ENCODE measurements at places on chromosomes 3 and 15.

DNA sequence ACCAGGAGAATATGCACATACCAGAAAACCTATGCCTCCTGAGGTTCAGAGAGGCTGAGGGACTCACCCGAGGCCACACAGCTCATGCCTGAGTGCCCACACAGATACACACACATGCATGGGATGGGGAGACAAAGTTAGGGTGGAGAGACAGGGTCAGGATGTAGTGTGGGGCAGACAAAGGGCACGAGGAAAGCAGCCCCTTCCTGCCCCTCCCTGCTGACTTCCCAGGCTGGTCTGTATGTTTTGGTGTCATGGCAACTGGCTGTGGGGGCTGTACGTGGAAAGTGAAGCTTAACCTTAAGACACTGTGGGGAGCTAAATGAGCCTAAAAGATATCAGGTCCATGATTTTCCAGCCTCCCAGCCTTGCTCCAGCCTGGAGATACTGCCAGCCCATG, 57.8 kb downstream of the EPHB3 start:
- no peak for DNase-seq

- no peak for DNase-seq
These were observed 181.7 kb downstream of the LPP start for GRCh38 chr3:188335656-188336055.

GRCh38 chr3:69360690-69361089, 25.2 kb downstream of the FRMD4B start:
- no peak for DNase-seq

- no peak for DNase-seq
These were observed 61.0 kb downstream of the ABTB1 start for GRCh38 chr3:127733781-127734180.

DNA sequence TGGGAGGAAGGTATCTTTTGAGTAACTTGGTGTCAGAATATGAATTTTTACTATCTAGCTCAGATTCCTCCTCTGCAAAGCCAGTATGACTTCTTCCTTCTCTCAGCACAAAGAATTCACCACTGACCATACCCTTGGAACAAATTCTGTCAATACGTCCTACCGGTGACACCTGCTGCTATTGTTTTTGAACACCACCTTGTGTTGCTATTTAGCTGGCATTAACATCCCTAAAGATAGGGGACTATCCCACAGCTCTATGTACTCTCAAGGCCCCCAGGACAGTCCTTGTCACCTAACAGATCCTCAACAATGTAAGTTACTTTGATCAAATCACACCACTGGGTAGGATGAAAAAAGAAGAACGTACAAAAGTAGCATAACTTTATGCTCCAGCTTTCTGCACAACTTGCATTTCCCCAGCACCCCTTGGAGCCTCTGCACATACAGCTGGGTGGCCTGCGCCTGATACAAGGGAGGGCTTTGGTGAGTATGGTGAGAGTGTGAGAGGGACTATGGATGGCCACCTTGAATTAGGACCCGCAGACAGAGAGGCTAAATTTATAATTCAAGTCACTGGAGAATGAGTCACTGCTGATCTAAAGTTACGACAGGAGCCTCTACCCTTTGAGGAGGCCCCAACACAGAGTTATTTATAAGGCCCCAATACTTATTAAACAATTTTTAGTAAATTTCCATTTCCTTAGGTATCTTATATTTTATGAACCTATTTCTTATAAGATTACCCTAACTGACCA, 2.3 kb upstream of the COLQ start:
- no peak for DNase-seq

DNA sequence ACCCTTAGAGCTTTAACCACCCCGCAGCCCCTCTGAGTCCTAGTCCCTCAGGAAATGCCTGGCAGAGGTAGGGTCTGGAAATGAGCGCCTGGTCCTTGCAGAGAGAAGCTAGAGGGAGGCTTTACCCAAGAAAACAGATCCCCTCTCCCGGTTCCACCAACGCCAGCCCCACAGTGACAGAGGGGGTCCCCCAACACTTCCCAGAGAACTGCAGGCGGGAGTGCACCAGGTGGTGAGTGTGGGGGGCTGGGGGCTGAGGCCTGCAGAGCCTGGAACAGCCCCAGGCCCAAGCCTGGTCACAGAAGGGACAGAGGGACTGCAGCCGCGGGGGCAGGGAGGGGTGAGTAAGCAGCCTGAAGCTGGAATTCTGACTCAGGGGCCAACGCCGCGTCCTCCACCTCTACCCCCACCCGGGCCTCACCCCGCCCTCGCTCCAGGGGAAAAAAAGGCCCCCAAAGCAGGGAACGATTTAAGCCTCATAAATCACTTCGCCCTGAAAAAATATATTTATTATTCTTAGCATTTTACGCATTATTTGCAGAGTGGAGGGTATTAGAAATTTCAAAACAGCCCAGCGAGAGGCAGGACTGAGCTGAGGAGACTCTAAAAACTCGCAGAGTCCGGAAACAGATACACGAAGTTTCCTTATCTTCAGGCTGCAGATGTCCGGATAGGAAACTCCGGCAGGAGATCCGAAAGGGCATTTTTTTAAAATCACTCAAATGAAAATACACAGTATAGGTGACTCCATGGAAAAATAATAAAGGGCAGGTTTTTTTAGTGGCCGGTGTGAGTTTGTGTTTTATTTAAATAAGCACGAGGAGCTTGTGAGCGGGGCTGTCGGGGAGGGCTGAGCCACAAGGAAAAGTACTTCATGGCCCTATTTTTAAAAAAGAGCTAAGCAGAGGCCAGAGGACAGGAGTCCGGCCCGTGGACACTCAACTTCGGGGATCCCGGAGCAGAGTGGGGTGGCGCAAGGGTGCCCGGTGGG, 10.0 kb downstream of the GATA2 start:
- no peak for DNase-seq

- no peak for DNase-seq
These were observed 25.1 kb downstream of the SLC24A5 start for GRCh38 chr15:48145923-48146322.

- DNase-seq = peak; percentile 22
These were observed 461 bp downstream of the SECISBP2L start for GRCh38 chr15:49045751-49046219.

DNA sequence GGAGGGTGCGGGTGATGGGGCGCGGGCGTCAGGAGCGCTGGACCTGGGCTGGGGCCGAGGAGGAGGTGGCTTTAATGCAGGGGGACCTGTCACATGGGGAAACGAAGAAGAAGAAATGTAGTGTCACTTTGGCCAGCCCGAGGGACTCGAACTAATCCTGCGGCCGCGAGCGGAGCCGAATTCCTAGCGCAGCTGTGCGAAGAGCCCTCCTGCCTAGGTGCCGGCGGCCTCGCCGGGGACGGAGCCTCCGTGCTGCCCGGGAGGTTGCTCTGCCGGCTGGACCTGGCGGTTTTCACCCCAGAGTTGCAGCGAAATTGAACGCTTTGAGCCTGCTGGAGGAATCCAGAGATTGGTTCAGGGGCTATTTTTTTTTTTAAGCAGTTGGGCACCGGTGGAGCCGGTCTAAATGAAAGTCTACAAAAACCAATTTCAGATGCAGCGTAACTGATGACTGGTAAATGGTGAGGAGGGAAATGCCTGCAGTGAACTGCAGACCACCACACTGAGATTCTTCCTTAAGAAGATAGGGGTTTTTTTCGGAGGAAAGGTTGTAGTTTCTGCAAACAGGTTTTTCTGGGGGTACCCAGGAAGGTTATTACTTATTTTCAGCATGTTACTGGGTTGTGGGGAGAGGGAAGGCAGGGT, 662 bp downstream of the TMEM108 start:
- DNase-seq = no peak

DNA sequence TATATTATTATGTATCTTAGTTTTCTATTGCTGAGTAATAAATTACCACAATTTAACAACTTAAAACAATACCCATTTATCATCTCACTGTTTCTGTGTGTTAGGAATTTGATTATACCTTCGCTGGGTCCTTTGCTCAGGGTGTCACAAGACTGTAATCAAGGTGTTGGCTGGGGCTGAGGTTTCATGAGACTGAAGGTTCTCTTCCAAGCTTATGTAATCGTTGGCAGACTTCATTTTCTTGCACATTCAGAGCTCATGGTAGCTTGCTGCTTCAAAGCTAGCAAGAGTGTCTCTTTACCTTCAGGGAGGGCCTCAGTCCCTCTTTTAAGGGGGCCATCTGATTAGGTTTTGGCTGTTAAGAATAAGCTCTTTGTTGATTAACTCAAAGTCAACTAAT, 293.1 kb downstream of the POLQ start:
- no peak for DNase-seq

GRCh38 chr15:40054855-40055575, 16.0 kb upstream of the SRP14 start:
- peak; percentile 67 for DNase-seq

GRCh38 chr3:116445311-116445841, at the start of gene LSAMP:
TSS of gene LSAMP (minus strand) at chr3:116445487.
- DNase-seq = no peak

- DNase-seq = peak; percentile 88
These were observed 61.0 kb downstream of the IQSEC1 start for GRCh38 chr3:13012221-13012691.

- DNase-seq = no peak
These were observed 177.3 kb downstream of the CDIN1 start for GRCh38 chr15:36756707-36757106.

GRCh38 chr3:191343913-191344312, 13.6 kb upstream of the UTS2B start:
- no peak for DNase-seq

- no peak for DNase-seq
These were observed 134.9 kb downstream of the FEZF2 start for GRCh38 chr3:62238431-62238830.

- DNase-seq = no peak
These were observed 549.5 kb downstream of the DIPK2A start for GRCh38 chr3:144521131-144521530.

All from activated naive CD4-positive, alpha-beta T cell treated with anti-CD3 and anti-CD28 coated beads for 36 hours (primary cell).